ENCODE measurements at places on chromosomes 5 and 9. TPM values are rescaled to one million over a fixed set of nuclear protein-coding genes. Genes with fewer than 3 reads are reported as not detected.

DNA sequence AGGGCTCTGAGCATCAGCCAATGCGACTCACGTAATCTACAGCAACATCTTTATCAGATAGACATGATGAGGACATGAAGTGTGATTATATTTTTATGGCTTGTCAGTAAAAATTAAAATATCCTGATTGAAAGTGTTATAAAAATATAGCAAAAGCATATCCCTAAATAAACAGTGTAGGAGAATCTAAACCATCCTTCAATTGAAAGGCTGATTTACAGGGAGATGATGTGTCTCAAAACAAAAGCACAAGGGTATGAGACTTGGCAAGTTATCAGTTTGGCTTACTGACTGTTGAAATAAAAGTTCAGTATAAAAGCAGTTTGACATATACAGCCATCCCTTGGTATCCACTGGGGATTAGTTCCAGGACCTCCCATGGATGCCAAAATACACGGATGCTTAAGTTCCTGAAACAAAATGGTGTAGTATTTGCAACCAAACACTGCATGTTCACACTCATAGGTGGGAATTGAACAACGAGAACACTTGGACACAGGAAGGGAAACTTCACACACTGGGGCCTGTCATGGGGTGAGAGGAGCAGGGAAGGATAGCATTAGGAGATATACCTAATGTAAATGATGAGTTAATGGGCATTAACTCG lies 149.9 kb upstream of the MAP1B start:
- no peak for DNase-seq

GRCh38 chr5:54275361-54275760 lies 35.0 kb downstream of the ARL15 start:
- no peak for DNase-seq

DNA sequence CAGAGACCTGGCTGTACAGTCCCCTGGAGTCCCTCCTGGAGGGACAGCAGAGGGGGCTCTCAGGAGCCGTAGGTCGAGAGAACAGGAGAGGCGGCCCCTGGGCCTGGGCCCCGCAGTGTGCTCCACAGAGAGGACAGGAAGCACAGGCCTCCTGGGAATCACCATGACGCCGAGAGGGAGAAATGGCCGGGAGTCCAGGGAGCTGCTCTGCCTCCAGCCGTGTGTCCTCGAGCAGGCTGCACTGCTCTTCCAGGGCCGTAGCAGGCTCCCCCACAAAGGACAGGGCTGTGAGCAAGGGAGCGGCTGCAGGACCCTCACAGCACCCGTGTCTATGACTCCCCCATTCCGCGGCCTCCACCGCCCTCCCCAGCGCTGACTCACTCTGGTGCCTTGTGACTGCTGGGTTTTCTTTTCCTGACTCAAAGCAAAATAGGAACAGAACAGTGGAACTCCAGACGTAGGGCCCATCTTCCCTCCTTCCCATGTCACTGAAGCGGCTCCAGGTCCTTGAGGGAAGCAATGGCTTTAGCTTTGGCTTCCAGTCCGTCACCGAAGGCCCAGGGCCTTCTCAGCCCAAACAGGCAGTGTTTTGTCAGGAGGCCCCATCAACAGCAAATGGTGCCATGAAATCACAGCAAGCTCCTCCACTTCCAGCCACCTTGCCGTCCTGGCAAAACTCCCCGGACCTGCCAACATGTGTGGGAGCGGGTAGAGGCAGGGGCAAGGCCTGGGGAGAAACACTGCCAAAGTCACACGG lies 114.2 kb downstream of the LHFPL2 start:
- no peak for DNase-seq

- no peak for DNase-seq
These were observed 9.5 kb downstream of the SIL1 start for GRCh38 chr5:139188558-139189270.

- DNase-seq: no peak
These were observed 9.8 kb downstream of the SLC44A1 start for GRCh38 chr9:105254226-105254625.

- DNase-seq: no peak
These were observed 240.2 kb downstream of the MAN2A1 start for GRCh38 chr5:109929911-109930310.

DNA sequence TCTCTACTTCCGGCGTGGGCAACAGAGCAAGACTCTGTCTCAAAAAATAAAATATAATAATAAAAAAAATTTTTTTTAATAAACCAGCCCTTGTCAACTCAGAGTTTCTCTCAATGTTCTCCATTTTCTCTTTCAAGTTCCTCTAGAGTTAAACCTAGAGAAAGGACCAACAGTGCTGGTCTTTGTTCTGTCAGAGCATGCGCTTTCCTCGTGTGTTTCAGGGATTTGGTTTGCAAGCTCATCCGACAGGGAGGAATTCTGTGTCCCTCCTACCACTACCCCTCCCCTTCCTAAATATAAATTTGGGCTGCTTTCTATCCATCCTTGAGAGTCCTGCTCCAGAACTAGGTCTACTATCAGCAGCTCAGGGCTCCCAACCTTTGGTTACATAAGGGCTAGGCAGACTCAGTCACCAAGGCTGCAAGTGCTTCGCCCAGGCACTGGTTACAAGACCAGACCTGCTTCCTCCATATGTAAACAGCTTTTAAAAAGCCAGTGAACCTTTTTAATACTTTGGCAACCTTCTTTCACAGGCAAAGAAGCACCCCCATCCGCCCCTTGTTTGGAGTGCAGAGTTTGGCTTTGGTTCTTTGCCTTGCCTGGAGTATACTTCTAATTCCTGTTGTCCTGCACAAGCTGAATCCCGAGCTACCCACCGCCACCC lies 13.5 kb downstream of the SETX start:
- DNase-seq: no peak

Gene SLC34A3
- polyA plus RNA-seq: not detected

Gene DIPK1B
- polyA plus RNA-seq: 2.3 TPM

Gene C9orf152
- 0.20 TPM for polyA plus RNA-seq

Data from liver (tissue), 10 donors.